ENCODE measurements at places on chromosomes 12 and 14.

- no peak for DNase-seq
Measured at GRCh38 chr14:105026033-105026785, 5.3 kb upstream of the CDCA4 start.

- DNase-seq: no peak
Measured at GRCh38 chr14:100320157-100320856, 2.8 kb upstream of the SLC25A47 start.

GRCh38 chr12:108055141-108055540, 73.9 kb upstream of the WSCD2 start:
- no peak for DNase-seq

DNA sequence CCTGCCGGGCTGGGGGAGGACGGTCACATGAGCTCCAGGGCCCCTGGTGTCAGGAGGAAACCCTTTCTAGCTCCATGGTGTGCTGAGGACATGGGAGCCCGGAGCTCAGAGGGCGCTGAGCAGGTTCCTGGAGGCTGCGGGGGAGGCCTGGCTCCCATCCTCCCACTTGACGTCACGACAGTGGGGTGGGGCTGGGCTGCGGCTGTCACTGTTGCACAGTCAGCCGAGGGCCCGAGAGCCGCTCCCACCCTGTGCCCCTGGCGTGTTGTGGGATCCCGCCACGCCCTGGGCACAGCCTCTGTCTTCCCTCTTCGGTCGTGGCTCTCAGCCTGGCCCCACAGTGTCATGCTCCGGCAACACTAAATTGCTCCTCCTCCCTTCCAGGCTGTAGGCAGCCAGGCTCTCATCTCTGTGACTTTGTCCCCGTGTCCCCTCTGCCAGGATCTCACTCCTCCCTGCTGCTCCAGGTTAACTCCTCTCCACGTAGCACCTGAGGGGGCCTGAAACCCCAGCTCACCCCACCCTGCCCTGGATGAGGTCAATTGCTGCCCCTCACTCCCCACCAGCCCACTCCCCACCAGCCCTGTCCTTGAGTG, 33.0 kb downstream of the BEGAIN start:
- DNase-seq: peak; percentile 41

GRCh38 chr12:6626654-6627283, 9.0 kb downstream of the LPAR5 start:
- no peak for DNase-seq

- DNase-seq: no peak
Measured at GRCh38 chr12:1162081-1162760, 171.2 kb downstream of the ERC1 start.

DNA sequence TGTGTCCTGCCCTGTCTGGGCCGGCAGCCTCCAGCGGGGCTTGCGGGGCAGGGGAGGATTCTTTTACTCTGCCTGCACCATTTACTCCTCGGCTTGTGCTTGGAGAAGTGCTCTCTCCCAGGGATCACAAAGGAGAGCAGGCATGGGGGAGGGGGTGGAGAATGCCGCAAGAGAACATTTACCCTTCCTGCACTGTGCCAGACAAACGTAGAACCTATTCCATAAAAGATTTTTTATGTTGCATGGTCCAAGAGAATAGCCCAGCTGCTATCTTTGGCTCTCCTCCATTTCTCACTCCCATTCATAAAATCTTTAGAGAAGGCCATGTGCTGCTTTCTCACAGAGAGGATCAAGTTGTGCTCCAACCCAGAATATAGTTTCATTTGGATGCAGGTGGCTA, 159.4 kb downstream of the SPTSSA start:
- DNase-seq: no peak

DNA sequence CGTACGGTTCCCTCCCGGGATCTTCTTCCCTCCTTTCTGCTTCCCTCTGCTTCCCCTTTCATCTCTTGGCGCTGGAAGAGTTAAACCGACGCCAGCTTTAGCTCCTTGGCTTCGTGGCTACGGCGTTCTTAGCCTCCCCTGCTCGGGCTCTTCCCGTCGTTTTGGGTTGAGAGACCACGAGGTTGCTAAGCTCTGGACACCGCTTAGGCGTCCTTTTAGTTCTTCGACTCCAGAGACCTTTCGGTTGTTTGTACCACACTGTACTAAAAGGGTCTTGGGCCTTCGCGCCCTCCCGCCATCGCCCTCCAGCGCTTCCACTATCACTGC, 545 bp downstream of the CPSF2 start:
- no peak for DNase-seq

GRCh38 chr12:113676117-113676516, 204.4 kb upstream of the LHX5 start:
- no peak for DNase-seq

DNA sequence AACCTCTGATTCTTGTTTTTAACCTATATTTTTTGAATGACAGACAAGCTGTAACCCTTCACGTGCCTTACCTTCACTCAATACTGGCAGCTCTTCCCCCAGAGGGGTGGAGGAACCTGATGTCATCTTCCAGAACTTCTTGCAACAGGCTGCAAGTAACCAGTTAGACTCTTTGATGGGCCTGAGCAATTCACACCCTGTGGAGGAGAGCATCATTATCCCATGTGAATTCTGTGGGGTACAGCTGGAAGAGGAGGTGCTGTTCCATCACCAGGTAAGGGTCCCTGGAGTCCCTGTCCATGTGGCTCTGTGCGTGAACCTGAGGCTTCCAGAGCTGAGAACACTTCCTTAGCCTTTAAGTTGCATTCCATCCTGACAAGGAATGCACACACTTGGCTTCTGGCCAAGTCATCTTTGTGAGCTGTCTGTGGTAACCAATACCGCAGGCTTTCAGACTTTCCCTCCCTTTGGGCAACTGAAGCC, 22.7 kb downstream of the TRAFD1 start:
- peak; percentile 36 for DNase-seq

DNA sequence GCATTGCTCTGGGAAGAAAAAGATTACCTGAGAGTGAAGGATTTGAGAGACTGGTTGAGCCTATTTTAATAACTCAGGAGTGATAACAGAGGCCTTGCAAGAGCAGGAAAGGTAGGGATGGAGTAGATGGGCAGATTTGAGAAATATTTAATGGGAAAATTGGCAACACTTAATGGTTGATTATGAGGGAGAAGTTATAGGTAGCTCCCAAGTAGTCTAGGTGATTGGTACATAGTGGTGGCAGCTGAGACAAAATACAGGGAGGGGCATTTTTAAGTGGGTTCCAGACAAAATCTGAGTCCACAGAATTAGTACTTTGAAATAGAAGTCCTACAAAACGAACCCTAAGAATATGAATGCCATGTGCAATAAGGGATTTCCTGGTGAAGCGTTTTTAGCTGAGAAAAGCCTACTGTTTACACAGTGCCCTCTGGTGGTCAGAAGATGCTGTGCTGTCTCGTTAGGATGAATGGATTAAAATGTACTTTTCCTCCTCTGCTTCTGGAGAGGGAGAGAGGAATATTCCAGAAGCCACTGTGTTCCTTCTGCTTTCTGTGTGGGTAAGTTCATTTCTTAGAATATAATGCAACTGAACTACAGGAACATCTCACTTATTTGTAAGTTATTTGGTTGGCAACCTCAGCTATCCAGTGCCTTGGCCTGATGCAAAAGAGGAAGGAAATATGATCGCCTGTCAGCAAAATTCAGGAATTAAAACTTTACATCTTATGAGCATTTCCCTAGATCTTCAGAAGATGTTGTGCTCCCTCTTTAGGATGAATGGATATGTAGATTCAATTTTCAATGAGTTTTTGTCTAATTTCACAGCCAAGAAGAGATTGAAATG, 6.5 kb downstream of the ZBTB1 start:
- DNase-seq: peak; percentile 39

GRCh38 chr14:67137744-67138371, 51.4 kb upstream of the GARIN2 start:
- DNase-seq: peak; percentile 13

DNA sequence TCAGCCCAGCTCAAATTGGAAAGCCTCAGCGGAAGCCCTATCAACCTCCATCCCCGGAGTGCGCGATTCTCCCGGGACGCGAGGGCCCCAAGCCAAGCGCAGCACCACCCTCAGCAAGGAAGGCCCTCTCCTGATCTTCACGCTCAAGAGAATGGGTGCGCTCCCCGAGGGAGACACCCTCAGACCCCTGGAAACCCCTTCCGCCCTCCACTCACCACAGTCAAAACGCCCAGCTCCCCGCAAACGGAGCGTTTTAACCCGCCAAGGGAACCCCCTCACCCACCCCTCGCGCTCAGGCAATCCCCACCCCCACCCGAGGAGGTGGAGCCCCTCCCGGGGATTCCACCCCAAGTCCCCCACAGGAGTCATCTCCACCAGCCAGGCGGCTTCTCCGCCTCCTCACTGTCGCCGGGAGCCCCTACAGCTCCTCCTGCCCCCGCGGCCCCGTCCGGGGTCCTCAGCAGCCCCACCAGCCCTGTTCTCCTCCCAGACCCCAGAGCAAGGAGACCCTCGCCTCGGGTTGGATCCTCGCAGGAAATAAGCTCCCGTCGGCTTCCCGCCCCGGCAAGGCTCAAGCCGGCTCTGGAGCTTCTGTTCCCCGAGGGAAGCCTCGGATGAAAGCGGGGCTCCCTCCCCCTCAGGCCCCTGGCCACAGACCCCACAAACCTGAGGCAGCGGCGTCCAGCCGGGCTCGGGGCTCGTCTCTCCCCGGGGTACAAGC, 507 bp downstream of the BAZ2A start:
- DNase-seq: peak; percentile 50

GRCh38 chr14:88005050-88005481, at the start of gene GPR65:
Gene GPR65 (plus strand): TSS chr14:88005135. CDS start chr14:88010848, 5,713 bp downstream.
- no peak for DNase-seq

GRCh38 chr12:4653257-4653656, 4.3 kb downstream of the NDUFA9 start:
- no peak for DNase-seq

DNA sequence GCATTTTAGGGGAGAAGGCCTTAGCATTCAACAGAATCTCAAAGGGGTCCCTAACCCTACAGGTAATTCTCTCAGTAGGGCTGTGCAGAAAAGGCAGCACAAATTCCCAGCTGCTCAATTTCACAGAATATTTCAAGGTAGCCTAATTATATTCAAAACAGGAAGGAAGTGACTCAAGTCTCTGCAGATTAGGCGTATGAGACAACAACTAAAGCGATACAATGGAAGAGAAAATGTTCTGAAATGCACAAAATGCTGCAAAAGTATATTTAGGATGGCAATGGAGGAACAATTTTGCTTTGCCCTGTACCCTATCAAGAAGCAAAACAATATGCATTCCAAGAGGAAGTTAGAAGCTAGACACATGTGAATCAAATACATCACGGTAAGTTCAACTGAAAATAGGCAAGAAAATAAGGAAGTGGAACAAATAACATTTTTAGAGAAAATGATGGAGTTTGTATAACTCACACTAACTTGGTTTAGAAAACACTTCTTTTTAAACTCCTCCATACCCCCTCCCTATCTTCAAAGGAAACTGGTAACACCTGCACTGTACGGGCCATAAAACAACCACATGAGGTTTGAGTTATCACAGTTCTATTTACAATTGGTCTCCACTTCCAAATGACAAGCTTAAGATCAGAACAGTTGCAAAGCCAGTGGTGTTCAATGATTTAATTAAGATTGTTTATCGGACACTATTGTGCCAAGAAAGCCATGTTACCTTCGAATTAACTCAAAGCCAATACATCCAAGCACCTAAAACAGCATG, 1.6 kb downstream of the GIT2 start:
- DNase-seq: no peak

DNA sequence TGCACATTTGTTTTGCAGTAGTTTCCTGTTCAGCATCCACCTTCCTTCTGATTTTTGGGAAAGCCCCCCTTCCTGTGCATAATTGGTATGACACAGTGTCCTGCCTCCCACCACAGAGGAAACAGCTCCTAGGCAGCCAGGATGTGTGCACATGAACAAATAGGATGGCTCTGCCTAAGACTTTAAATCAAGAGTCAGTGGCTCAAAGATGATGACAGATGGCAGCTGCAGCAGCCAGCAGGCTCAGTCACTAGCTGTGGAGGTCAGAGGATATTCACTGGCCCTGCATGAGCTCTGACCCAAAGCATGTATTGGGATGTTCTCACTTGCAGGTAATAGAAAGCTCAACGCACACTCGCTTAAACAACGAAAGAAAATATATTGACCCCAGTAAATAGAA, 90.3 kb downstream of the KCNK10 start:
- no peak for DNase-seq

Measured in hepatic stellate cell (primary cell).